Kidney (tissue), 22 donors: ENCODE measurements at places on chromosomes 4 and X. TPM values are rescaled to one million over a fixed set of nuclear protein-coding genes. Genes with fewer than 3 reads are reported as not detected.

GRCh38 chrX:149372866-149373265 lies 132.2 kb downstream of the IDS start:
- no peaks in the 10 kb centered on the region for H3K27me3 ChIP-seq
- no peak overlapping the region for H3K4me3 ChIP-seq
- no peaks in the 10 kb centered on the region for H3K4me1 ChIP-seq
- DNase-seq = no peak
- no peaks in the 10 kb centered on the region for H3K36me3 ChIP-seq

DNA sequence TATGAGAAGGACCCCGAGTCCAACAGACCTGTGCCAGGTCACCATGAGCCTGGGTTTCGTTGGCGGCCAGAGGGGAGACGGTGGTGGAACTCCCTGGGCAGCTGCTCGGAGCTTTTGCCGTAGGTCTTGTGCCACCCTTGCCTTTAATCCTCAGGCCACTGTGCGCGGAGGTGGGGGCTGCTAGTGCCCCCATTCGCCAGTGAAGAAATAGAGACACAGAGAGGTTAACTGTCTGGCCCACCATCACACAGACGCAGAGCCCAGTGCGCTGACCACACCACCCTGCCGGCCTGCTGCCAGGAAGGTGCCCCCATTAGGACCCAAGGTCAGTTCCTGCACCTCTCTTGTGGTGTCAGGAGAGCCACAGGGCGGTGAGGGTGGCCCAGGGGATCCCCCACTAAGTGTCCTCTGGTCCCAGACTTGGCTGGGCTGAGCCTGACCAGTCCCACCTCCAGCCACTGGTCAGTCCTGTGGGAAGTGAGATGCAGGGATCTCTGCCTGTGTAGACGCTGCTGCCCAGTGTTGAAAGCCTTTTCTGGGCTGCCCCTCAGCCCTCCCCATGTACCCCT lies 28.3 kb upstream of the HTRA3 start:
- no peaks in the 10 kb centered on the region for H3K4me1 ChIP-seq
- H3K4me3 ChIP-seq = no peak overlapping the region
- no peak overlapping the region for H3K27ac ChIP-seq
- H3K27me3 ChIP-seq = no peaks in the 10 kb centered on the region
- H3K36me3 ChIP-seq = peaks cover 4% of the 10 kb centered on the region

GRCh38 chr4:7132249-7132648 lies 60.1 kb upstream of the SORCS2 start:
- H3K4me1 ChIP-seq = no peaks in the 10 kb centered on the region
- no peaks in the 10 kb centered on the region for H3K27me3 ChIP-seq
- H3K27ac ChIP-seq = no peak overlapping the region
- no peaks in the 10 kb centered on the region for H3K36me3 ChIP-seq
- H3K4me3 ChIP-seq = no peak overlapping the region

DNA sequence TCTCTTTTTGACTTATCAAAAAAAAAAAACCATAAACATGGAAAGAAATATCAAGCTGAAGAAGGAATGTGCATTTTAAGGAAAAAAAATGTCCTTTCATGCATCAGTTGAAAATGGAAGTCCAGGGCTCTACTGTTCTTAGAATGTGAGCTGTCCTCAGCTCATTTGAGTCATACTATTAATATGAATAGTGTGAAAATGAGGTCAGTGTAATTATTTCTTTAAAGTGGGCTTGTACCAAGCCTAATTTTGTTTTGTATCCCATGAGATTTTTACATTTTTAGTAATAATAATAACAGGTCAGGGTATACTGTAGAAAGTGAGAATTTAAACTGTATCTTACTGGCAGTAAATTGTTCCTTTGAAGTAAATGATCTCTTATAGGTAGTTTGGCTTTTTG lies 148.5 kb downstream of the NAA11 start:
- no peak for DNase-seq
- no peak overlapping the region for H3K4me3 ChIP-seq
- H3K4me1 ChIP-seq = no peaks in the 10 kb centered on the region
- no peaks in the 10 kb centered on the region for H3K27me3 ChIP-seq
- H3K36me3 ChIP-seq = no peaks in the 10 kb centered on the region
- no peak overlapping the region for H3K27ac ChIP-seq

GRCh38 chr4:127479031-127479622 lies 153.6 kb upstream of the INTU start:
- H3K27me3 ChIP-seq = no peaks in the 10 kb centered on the region
- H3K27ac ChIP-seq = no peak overlapping the region
- H3K36me3 ChIP-seq = no peaks in the 10 kb centered on the region
- H3K4me3 ChIP-seq = no peak overlapping the region
- H3K4me1 ChIP-seq = no peaks in the 10 kb centered on the region
- DNase-seq = no peak

DNA sequence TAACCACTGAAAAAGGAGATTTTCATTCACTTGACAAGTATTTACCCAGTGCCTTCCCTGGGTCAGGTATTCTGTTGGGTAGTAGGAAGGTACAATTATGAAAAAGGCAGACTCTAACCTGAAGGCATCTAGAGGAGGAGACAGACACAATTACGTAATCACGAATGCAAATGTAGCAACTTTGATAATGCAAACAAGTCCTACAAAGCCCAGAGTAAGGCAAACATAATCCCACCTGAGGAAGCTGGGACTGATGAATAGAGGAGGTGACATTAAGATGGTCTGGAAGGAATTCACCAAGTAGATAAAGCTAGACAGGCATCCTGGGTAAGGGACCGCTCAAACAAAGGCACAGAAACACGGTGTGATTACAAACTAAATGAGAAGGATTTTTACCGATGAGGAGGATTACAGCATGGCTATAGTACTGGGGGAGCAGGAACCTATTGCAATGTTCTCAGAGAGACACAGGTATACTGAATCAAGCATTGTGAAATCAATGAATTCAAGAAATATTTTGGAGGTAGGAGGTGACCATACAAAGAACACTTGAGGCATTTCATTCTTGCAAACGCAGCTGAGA lies 37.1 kb downstream of the TMEM150C start:
- H3K27me3 ChIP-seq = no peaks in the 10 kb centered on the region
- H3K4me3 ChIP-seq = no peak overlapping the region
- no peak for DNase-seq
- no peaks in the 10 kb centered on the region for H3K36me3 ChIP-seq

GRCh38 chrX:11416600-11416999 lies 123.4 kb downstream of the AMELX start:
- H3K27me3 ChIP-seq = no peaks in the 10 kb centered on the region
- H3K4me3 ChIP-seq = no peak overlapping the region
- H3K27ac ChIP-seq = no peak overlapping the region
- DNase-seq = no peak
- no peaks in the 10 kb centered on the region for H3K36me3 ChIP-seq

- no peaks in the 10 kb centered on the region for H3K4me1 ChIP-seq
- peaks cover 2% of the 10 kb centered on the region for H3K27me3 ChIP-seq
- H3K27ac ChIP-seq = no peak overlapping the region
- no peak overlapping the region for H3K4me3 ChIP-seq
- DNase-seq = no peak
These were observed 7.7 kb downstream of the COL4A5 start for GRCh38 chrX:108447303-108447702.

GRCh38 chrX:18873189-18873791 lies 110.6 kb downstream of the PHKA2 start:
- H3K4me1 ChIP-seq = no peaks in the 10 kb centered on the region
- no peak overlapping the region for H3K27ac ChIP-seq
- H3K36me3 ChIP-seq = no peaks in the 10 kb centered on the region
- no peak overlapping the region for H3K4me3 ChIP-seq
- no peak for DNase-seq
- no peaks in the 10 kb centered on the region for H3K27me3 ChIP-seq

- H3K27me3 ChIP-seq = no peaks in the 10 kb centered on the region
- no peak overlapping the region for H3K4me3 ChIP-seq
- DNase-seq = no peak
These were observed 3.8 kb downstream of the SCML1 start for GRCh38 chrX:17741123-17741511.

DNA sequence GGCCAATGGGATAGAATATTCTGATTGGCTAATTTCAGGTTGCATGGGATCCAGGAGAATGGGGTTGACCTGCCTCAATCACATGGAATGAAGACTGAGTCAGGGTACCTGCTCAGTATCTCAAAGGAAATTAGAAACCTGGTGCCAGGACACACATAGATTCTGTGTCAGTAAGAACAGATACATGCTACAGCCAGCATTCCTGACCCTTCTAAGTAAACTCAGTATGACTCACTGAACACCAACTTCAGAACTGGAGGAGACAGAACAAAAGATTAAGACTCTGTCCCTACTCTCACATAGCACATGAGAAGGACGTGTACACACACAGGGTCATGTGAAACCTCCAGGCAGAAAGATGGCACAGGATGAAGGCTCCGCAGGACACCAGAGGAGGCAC lies 54.5 kb downstream of the FAM184B start:
- H3K36me3 ChIP-seq = no peaks in the 10 kb centered on the region
- no peak for DNase-seq
- no peak overlapping the region for H3K4me3 ChIP-seq
- H3K27me3 ChIP-seq = no peaks in the 10 kb centered on the region
- H3K27ac ChIP-seq = no peak overlapping the region

GRCh38 chrX:108590496-108590895 lies 145.9 kb downstream of the IRS4 start:
- no peak overlapping the region for H3K27ac ChIP-seq
- H3K36me3 ChIP-seq = no peaks in the 10 kb centered on the region

GRCh38 chr4:72991873-72992272 lies 77.6 kb downstream of the COX18 start:
- H3K36me3 ChIP-seq = no peaks in the 10 kb centered on the region
- DNase-seq = no peak
- H3K27me3 ChIP-seq = no peaks in the 10 kb centered on the region
- no peak overlapping the region for H3K27ac ChIP-seq

GRCh38 chrX:81259714-81260395 lies 58.0 kb downstream of the SH3BGRL start:
- DNase-seq = no peak
- H3K27me3 ChIP-seq = no peaks in the 10 kb centered on the region

DNA sequence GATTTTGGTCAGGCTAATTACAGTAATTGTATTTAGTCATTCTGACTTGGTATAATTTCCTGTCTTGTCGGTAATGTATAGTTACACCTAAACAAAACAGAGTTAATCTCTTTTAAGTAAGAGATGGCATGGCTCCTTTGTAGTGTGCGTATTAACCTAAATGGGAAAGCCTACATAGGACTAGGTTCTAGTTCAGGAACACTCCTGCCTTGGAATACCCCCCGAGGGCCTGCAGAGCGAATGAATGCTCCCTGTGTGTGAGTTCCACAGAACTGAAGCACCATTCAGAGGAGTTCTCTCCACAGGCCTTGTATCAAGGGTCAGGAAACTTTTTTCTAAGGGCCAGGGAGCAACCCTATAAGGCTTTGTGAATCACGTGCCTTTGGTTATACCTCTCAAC lies 44.9 kb upstream of the STIM2 start:
- no peaks in the 10 kb centered on the region for H3K27me3 ChIP-seq
- peaks cover 2% of the 10 kb centered on the region for H3K4me1 ChIP-seq
- H3K27ac ChIP-seq = no peak overlapping the region
- no peak overlapping the region for H3K4me3 ChIP-seq

DNA sequence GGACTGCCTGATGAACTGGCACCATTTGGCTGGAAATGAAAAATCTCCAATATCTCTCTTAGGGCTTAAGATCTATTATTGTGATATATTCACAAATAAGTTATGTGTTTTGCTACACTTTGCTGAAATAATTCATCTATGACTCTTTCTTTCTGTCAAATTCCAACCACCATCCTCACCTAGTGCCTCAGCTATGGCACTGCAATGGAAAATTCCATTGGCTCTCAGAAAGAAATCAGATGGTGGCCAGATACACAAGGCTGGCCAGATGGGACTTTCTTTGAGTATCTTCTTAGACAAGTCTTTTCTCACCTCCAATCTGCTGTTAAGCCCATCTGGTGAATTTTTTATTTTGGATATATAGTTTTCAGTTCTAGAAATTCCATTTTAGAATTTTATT lies 28.0 kb downstream of the NAT8L start:
- no peaks in the 10 kb centered on the region for H3K27me3 ChIP-seq
- H3K36me3 ChIP-seq = no peaks in the 10 kb centered on the region
- H3K27ac ChIP-seq = no peak overlapping the region
- no peaks in the 10 kb centered on the region for H3K4me1 ChIP-seq

DNA sequence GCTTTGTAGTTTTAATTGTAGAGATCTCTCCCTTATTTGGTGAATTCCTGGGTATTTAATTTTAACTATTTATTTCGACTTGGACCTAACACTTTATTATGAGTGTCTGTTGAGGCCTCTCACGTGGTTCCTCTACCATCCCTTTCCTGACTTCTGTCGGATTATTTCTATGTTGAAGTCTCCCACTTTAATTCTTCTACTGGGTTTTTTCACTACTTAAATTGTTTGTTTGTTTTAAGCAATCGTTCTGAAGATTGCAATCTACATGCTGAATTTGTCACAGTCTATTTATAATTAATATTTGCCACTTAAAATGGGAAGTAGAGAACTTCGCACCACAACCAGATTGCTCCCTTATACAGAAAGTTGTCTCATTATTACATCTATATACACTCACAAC lies 20.8 kb upstream of the NKX1-1 start:
- no peaks in the 10 kb centered on the region for H3K4me1 ChIP-seq
- no peaks in the 10 kb centered on the region for H3K36me3 ChIP-seq
- no peak for DNase-seq
- no peak overlapping the region for H3K4me3 ChIP-seq

- no peaks in the 10 kb centered on the region for H3K27me3 ChIP-seq
- DNase-seq = no peak
- no peak overlapping the region for H3K27ac ChIP-seq
- no peaks in the 10 kb centered on the region for H3K36me3 ChIP-seq
These were observed 216.5 kb upstream of the AADAT start for GRCh38 chr4:170306208-170306607.

DNA sequence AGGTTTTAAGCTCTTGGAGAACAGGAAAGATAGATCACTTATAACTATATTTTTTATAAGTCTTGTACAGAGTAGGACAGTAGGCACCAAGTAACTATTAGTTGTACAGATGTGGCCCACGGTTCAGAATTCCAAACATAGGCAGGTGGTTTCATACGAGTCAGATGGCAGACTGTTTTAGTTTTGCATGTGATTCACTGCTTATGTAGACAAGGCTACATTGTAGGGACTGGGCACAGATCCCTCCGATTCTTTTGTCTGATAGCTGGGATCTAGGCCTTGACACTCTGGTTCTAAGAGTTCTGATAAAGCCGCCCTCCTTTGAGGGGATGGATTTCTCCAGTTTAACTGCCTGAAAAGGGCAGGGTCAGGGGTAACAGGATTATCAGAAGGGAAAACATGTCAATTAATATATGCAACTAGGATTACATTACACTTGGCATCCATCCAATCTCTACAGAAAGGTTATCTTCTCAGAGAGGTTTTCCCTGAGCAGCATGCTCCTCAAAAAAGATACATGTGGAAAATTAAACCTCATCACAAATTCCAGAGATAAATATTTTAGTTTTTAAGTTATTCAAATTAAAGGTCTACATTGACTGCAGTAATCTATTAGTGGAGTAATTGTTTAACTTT lies 87.8 kb downstream of the SPRY1 start:
- H3K4me1 ChIP-seq = no peaks in the 10 kb centered on the region
- no peaks in the 10 kb centered on the region for H3K36me3 ChIP-seq
- no peak overlapping the region for H3K27ac ChIP-seq
- DNase-seq = no peak

The IL3RA gene
- total RNA-seq = 4.6 TPM

The SMIM10L2A gene
- total RNA-seq = 3.5 TPM

The IDUA gene
- 58.5 TPM for total RNA-seq

The DUSP21 gene
- total RNA-seq = not detected

The STARD8 gene
- 23.4 TPM for total RNA-seq

The GPR119 gene
- not detected for total RNA-seq

The SRPK3 gene
- 1.1 TPM for total RNA-seq
